ENCODE measurements at places on chromosomes 11 and 22. TPM values are rescaled to one million over a fixed set of nuclear protein-coding genes. Genes with fewer than 3 reads are reported as not detected.
A peak's percentile ranks its signal among the peaks of the same experiment; 100 is the strongest.

The CDHR5 gene
- not detected for total RNA-seq

DNA sequence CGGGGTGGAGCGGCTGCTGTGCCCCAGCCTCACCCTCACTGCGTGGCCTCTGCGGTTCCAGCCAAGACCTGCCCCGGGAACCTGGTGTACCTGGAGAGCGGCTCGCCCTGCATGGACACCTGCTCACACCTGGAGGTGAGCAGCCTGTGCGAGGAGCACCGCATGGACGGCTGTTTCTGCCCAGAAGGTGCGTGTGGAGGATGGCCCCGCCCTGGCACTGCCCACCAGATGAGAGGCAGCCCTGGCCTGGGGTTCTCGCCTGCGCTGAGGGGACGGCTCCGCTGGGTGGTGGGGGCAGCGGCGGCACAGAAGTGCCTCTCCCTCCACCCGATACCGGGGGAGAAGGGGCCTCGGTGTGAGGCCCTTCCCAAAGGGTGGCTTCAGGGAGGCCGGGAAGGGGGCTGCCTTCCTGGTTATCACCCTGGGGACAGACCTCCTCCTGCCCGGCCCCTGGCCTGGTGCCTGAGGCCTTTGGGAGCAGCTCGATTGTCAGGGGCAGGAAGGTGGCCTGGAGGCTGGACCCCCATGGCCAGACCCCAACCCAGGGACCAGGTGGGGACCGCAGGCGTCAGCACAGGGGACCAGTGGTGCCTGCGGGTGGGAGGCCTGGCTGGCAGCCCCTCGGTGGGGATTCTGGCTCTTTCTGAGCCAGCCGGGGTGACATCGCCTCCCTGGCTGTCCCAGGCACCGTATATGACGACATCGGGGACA is 7.1 kb downstream of the MUC2 start:
- no peak for DNase-seq

The TRPM5 gene
- not detected for total RNA-seq

The UBQLN3 gene
- total RNA-seq = 2.6 TPM

The RCOR2 gene
- total RNA-seq = 3.4 TPM

- DNase-seq = no peak
Observed at GRCh38 chr22:42792909-42793847, 63.9 kb downstream of the ARFGAP3 start.

- DNase-seq = no peak
Observed at GRCh38 chr22:42544686-42545085, 9.1 kb upstream of the SERHL2 start.

The XKR3 gene
- 9.4 TPM for total RNA-seq

GRCh38 chr11:133038850-133039249 is 493.5 kb downstream of the OPCML start:
- DNase-seq = no peak

- DNase-seq = peak; percentile 30
Observed at GRCh38 chr22:19631899-19632667, 82.2 kb upstream of the SEPTIN5 start.

The ANO9 gene
- 5.1 TPM for total RNA-seq

DNA sequence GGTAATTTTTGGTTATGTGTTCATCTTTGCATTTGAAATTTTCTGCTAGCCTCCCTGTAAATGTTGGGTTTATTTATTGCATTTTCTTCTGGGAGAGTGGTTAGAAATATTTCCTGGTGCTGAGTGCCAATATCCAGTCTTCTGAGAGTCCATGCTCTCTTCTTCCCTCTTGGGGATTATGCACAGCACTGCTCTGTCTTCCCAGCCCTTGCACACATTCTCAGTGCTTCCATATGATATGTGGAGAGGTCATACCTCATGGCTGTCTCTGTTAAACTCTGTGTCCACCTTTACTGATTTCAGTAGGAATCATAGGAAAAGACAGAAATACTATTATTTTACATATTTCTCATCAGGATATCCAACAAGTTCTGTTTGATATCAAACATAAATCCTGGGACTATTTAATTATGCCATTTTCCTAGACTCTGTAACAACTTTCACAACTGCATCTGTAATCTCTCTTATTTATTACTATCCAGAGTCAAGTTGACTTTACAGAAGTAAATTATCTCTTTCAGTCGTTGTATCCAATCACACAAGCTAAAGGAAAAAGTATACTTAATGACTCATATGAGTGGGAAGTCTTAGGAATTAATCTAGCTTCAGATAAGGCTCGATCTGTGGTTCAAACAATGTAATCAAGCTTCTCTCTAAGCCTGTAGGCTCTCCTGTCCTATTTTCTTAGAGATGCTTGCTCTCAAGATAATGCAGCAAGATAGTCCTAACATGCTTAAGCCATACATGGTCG is 2.7 kb upstream of the NXPE1 start:
- peak; percentile 80 for DNase-seq

DNA sequence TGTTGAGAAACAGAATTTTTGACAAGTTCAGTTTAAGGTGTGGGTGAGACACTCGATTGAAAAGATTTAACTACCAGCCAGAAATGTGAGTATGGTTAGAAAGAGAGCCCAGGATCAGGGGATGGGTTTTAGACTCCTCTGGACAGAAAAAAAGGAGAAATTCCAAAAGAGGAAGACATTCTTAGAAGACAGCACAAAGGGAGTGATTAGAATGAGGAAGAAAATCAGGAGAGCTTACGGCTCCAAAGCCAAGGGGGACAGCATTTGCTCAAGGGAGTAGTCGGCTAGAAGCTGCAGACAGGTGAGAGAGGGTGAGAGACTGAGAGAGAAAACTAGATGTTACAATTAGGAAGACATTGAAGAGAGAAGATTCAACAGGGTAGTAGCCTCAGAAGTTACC is 166.1 kb downstream of the ADAMTS15 start:
- DNase-seq = no peak

The NOX4 gene
- total RNA-seq = 14.0 TPM

The MRGPRX3 gene
- not detected for total RNA-seq

DNA sequence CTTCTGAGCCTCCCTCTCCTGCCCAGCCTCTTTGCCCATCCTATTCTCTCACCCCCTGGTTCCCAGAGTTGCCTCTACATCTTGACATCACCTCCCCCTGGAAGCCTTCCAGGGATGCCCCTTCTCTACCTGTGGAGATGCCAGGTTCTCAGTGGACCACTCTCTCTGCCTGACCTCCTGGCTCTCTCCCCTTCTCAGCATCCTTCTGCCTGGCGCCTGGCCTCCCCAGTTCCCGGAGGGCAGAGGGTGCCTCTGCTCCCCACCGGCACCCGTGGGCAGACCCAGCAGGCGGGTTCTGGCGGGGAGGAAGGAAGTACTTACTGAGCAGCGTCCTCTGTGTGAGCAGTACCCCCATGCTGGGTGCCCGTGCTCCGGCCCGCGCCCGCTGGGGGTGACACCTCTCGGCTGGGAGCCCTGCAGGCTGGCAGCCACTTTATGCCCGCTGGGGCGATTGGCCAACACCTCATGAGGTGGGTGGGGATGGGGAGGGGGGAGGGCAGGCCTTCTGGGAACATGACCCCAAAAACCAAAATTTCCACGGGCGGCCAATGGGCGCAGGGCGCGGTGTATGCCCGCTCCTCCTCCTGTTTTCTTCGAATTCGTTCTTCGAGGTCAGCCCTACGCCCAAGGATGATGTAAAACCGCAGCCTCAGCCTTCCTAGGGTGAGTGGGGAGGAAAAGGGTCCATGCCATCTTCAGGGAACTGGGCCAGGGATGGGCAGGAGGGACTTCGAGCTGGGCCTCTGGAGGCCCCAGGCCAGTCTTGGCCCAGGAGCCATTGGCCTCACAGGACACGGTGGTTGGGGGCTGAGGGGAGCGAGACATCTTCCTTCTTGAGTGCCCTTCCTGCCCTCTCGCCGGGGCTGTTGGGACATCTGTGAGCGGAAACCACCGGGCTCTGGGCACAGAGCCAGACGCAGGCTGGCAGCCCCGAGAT is at the start of gene OSM:
Gene OSM (minus strand): TSS at position 407 of the 937 bp plus-strand sequence. CDS start 52 bp downstream, at position 355.
- DNase-seq = no peak

The PHF21B gene
- total RNA-seq = 2.2 TPM

GRCh38 chr11:120814531-120815318 is 209.2 kb upstream of the TBCEL start:
- no peak for DNase-seq

- no peak for DNase-seq
Observed at GRCh38 chr11:23022854-23023253, 162.6 kb upstream of the CCDC179 start.

- DNase-seq = no peak
Observed at GRCh38 chr11:928786-929185, 3.1 kb downstream of the AP2A2 start.

GRCh38 chr11:10026514-10026913 is 267.5 kb downstream of the SBF2 start:
- no peak for DNase-seq

GRCh38 chr11:5274395-5274794 is 4.7 kb upstream of the HBE1 start:
- no peak for DNase-seq

The CASP4 gene
- 46.7 TPM for total RNA-seq

- no peak for DNase-seq
Observed at GRCh38 chr22:47163856-47164513, 401.5 kb downstream of the TBC1D22A start.

- no peak for DNase-seq
Observed at GRCh38 chr11:103378931-103379330, 269.7 kb downstream of the DYNC2H1 start.

DNA sequence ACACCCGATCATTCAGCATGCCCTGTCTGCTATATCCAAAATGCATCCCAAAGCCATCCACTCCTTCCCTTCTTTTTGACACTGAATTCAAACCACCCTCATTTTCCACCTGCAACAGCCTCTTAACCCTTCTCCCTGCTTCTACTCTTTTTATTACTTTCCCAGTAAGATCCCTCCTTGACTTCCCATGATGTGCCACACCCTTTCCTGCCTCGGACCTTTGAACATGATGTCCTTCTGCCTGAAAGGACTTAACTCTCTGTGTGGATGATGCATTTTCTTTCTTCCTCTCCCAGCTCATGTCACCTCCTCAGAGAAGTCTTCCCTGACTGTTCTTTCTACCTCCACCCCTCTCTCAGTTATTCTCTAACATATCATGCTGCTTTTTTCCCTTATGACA is 36.5 kb downstream of the HTR3A start:
- DNase-seq = no peak

- DNase-seq = peak; percentile 66
Observed at GRCh38 chr11:16603245-16603644, 135.2 kb upstream of the C11orf58 start.

DNA sequence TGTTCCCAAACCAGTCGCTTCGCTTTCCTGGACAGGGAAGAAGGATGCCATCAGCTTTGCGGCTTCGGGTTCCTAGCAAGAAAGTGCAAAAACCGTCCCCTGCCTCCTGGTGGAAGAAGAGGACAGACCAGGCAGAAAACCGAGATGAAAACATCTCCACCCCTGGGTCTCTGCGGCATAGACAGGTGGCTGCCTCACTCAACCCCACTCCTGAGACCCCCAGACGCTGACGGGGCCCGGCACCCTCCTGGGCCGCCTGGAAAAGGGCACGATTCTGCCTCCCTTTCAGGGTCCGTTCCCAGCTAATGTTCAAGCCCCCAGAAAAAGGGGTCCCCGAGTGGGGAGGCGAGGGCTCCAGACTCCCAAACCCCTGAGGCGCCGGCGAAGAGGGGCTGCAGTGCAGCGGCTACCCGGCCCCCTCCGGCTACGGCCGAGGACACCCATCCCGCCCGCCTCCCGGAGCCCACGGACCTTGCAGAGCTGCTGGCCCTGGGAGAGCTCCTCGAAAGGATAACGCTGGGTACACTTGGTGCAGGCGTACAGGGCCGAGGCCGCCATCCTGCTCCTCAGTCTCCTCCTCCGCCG is 569 bp downstream of the FAM76B start:
- DNase-seq = peak; percentile 57

The SCUBE1 gene
- total RNA-seq = 3.6 TPM

The KRTAP5-11 gene
- total RNA-seq = 8.9 TPM

DNA sequence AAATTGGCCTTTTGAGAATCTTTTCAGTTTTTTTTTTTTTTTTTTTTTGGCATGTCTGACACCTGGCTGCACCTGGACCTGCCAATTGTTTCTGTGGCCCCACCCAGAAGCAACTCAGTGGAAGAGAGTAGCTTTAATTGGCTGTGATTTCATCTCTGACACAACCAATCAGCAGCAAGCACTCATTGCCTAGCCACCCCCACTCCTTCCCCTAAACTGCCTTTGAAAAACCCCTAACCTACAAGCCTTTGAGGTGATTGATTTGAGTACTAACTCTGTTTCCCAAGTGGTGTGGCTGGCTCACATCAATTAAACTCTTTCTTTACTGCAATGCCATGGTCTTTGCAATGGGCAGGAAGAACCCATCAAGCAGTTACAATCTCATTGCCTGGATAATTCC is 98.2 kb upstream of the CHORDC1 start:
- DNase-seq = no peak

DNA sequence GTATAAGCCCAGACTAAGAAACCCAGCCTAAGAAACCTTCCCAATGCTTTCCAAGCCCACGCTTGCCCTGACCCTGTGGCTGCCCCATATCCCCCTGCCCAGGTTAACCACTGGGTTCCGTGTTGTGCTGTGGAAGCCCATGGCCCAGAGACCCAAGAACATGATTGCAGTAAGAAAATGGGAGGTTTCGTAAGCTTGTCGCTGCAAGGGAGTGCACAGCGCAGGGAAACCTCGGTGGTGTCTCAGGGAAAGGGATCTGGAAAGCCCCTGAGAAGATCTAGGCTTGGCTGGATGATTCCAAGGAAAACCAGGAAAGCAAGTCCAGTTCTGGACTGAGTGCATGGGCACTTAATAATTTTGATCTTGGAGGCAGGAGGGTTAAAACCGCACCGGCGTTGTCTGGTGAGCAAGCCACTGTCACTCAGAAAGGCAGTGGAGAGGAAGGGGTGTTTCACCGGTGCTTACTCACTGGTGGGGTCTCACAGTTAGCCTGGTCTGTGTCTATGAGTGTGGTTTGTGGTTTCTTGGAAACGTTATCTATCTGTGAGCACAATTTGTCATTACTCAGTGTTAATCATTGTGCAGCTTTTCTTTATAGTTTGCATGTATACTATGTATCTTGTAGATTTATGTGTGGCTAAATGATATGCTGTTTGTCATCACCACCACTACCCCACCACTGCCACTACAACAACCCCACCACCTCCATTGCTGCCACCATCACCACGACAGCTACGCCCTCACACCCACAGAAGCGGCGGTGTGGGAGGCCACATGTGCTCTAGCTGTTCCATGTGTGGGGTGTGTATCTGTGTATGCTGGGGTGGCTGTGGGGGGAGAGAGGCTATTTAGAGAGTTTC is 53.3 kb upstream of the PRDM11 start:
- no peak for DNase-seq

DNA sequence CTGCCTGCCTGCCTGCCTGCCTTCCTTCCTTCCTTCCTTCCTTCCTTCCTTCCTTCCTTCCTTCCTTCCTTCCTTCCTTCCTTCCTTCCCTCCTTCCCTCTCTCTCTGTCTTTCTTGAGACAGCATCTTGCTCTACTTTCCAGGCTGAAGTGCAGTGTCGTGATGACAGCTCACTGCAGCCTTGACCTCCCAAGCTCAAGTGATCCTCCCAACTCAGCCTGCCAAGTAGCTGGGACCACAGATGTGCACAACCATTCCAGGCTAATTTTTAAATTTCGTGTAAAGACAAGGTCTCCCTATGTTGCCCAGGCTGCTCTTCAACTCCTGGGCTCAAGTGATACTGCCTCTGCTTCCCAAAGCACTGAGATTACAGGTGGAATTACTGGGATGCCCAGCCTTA is 328.2 kb upstream of the SORL1-AS1 start:
- no peak for DNase-seq

All from umbilical cord (tissue), 2 donors.